ENCODE measurements at places on chromosomes 3 and 15.

- no peak for DNase-seq
Measured at GRCh38 chr15:62953021-62953420, 89.5 kb upstream of the TPM1 start.

GRCh38 chr3:12959838-12960378, 113.3 kb downstream of the IQSEC1 start:
- peak; percentile 32 for DNase-seq

- no peak for DNase-seq
Measured at GRCh38 chr3:100838157-100838556, 128.9 kb downstream of the TFG start.

DNA sequence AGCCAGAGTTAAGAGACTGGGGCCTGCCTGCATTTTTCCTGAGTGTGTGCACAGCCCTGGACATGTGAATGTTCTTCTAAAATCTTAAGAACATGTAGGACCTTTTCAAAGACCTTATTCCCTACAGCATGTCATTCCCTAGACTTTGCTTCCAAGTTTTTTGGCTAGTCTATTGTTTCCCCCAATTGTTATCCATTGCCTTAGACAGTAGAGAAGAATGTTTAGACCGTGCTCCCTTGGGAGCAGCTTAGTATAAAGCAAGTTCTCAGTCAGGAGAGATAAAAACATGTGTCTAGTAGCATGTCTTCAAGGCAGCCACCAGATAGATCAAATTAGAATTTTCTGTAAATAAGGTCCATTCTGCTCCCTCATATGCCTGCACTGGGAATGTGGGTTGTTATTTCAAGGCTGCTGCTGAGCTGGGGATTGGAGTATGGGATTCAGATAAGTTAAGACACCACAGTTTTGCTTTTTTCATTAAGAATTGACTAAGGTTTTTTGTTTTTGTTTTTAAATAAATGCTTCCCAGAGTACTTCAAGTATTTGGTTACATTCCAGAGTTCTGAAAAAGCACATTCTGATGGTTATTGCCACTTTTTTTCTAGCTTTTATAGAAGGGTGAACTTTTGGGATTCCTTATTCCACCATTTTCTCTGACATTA, 246.7 kb downstream of the RORA start:
- DNase-seq, result no peak

DNA sequence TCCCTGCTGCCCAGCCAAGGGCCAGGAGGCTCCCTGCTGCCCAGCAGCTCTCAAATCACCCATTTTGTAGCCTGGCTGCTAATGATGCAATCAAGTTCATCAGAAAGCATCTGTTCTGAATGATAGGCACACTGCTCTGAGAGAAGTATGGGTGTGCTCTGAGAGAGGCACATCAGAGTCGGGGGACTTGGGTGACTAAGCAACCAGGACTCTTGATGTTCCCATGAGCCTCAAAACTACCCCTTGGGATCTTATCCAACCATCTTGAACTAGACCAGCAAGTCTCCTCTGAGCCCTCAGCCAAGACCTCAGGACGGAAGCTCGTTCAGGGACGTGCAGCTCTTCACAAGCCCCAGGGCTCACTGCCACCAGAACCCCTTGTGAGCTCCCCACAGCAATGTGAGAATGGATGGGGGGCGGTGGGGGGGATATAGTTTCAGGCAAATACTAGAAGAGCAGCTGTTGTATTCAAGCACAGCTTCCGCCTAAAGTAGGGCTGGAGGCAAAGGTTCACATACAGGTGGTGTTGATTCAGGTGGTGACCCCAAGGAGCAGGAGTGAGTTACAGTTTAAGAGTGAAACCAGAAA, 52.2 kb upstream of the HES1 start:
- no peak for DNase-seq

DNA sequence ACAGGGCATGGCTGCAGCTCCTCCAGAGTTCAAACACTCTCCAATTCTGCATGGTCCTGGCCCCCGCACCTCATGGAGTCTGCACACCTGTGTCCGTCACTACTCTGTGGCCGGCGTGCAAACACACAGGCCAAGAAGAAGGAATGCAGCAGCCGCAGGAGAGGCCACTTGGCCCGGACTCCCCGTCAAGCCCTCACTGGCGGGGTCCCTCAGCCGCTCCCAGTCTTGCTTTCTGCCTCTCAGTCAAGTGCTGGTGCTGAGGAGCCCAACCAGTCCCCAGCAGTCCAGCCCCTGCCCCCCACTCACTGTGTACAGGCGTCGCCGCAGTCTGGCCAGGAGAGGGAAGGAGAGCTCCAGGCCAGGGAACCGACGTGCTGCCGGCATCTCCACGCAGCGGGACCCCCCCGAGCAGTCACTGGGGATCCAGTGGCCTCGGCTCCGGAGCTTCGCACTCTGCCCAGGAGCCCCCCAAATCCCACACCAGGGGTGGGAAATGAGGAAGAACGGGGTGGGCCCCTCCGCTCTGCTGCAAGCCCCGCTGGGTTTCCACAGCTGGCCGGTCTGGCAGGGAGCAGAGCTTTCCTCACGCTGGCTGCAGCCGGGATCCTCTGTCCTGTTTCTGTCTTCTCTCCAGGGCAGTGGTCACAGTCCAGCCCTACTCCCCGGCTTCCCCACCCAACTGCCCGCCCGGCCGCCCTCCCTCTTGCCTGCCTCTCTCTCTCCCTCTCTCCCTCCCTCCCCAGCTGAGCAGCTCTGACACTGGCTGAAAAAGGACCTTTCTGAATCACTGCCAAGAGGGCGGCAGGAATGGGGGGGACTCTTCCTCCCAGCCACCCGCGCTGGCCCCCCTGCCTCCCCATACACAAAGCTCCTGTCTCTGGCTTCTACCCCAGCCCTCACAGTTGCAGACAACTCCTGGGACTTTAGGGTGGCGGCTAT, 16.0 kb downstream of the TNK2 start:
- no peak for DNase-seq

All from CD4-positive, alpha-beta T cell treated with Interferon alpha-2 for 1 hour (primary cell).